ENCODE measurements at places on chromosomes 4 and X.
A peak's percentile ranks its signal among the peaks of the same experiment; 100 is the strongest.

DNA sequence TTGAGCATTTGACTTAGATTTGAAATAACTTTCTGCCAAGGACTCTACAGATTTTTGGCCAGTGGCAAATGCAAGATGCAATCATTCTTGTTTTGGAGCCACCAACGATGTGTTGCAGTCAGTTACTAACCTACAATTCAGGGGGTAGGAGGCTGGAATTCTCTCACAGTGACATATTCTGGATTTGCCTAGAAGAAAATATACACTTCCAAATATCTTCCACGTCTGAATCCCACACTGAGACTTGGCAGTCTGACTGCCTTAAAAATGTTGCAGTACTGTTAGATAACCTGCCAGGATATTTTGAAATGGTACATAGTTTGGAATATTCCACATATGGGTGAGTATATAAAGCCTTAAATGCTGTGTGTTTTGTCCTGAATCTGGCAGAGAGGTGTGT, 27.6 kb upstream of the AGTR2 start:
- DNase-seq: no peak

DNA sequence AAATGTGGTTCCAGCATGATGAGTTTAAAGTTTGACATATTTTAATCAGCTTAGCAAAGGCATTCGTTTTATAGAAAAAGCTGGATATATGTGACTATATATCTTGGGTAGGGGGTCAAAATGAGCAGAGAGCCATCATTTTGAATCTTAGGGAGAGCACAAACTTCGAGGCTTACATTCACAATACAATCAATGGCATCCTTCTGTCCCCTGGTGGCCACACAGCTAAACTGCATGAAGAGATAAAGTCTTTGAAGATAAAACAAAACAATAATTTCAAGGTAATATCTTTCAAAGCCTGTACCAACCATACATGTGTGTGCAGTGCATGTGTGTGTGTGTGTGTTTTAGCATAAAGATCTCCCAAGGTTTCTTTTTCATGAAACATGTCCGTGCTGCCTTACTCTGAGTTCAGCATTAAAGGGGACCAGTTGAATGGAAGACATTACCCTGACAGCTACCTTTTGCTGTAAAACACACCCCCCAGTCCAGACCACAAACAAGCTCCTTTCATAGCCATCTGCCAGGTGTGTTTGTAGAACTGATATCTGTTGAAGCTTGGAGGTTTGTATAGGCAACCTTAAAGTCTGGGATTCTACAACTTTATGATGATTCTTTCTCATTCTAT, 22.0 kb downstream of the DYNLT3 start:
- peak; percentile 73 for DNase-seq

- no peak for DNase-seq
Measured at GRCh38 chr4:188412499-188412898, 273.3 kb downstream of the TRIML1 start.

DNA sequence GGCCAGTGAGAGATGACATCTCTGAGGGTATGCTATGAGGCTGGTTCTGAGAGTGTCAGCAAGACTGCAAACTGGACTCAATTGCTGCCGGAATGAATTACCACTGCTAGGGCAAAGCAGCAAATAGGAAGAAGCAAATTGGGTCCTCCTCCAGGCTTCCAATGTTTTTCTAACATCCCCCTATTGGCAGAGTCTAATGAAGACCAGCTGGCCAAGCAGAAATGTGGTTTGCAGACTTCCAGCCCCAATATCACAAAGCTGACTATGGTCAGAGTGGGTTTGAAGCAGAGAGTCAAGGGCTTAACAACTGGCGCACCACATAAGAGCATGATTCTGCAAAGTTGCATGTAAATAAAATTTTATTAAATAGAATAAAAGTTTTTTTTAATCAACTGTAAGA, 225.4 kb upstream of the GLRA2 start:
- no peak for DNase-seq

GRCh38 chr4:168221301-168221700, 97.3 kb downstream of the DDX60 start:
- DNase-seq: no peak

DNA sequence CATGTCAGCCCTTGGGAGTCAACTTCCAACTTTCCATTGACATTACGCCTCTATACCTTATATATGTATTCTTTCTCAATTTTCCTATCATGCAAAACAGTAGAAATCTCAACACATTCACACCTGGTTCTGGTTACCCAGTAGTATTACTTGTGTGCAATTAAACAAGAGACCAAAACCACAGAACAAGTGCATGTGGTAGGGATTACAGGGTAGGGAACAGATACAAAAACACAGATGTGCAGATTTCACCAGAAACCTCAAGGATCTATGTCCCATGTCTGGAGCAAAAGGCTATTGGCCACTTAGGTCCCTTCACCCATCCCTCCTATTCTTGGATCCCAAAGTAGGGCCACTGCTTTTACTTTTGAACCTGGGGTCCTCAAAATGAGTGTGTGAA, 143.6 kb upstream of the ZCCHC13 start:
- DNase-seq: no peak

- DNase-seq: no peak
Measured at GRCh38 chrX:124280294-124280902, 52.1 kb upstream of the TEX13D start.

DNA sequence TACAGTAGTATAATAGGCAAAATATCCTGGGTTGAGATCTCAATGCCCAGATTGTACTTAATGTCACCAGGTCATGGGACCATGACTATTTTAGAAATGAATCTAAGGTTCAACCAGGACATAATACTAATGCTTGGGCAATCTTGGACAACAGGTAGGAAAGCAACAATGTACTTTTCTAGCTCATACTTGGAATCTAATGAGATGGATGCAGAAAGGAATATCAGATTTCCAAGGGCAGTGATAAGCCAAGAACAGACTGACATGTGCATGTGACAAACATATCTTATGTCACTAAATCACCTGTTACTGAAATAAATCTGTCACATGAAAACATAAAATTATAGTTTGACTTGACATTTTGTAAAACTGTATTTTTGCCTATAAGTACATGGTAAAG, 51.1 kb downstream of the RPS6KA3 start:
- DNase-seq: no peak

DNA sequence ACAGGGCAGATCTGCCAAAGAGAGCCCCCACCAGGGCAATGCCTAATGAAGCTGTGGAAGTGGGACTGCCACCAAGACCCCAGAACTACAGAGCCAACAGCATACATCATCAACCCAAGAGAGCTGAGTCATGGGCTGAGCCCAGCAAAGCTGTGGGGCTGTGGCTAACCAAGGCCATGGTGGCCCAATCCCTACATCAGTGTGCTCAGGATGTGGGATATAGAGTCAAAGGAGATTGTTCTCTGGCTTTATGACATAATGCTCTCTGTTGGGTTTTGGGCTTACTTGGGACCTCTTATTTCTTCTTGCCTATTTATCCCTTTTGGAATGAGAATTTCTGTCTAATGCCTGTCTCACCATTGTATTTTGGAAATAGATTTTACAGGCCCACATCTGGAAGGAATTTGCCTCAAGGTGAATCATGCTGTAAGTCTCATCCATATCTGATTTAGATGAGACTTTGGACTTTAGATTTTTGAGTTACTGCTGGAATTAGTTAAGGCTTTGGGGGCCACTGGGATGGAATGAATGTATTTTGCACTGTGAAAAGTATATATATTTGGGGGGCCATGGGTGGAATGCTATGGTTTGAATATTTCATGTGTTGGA, 5.4 kb upstream of the PRDM5 start:
- no peak for DNase-seq

DNA sequence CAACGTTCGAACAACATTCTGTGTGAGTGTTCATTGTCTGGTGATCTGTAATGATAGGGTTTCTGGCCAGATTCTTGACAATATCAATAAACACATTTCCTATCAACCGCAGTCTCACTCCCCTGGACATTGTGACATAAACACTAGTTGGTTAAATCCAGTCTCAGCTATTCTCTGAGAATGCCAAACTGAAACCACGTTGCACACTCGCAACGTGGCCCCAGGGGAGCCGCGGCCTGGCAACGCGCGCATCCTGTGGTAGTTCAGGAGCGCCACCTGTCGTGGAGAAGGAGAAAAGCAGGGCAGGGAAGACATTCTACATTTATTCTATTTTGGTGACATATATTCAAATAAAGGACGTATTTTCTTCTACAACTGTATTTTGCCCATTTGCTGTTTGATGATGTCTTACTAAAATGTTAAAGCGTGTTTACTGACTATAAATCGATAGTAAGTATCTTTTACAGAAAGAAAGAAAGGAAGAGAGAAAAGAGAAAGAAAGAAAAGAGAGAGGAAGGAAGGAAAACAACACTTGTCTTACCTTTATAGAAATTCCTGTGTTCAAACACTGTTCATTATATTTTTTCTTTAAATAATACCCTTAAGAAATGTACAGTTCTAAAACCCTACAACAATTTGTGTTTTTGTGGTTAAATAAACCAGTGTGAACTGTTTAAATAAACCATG, 738.3 kb upstream of the FRG1 start:
- DNase-seq: peak; percentile 79

DNA sequence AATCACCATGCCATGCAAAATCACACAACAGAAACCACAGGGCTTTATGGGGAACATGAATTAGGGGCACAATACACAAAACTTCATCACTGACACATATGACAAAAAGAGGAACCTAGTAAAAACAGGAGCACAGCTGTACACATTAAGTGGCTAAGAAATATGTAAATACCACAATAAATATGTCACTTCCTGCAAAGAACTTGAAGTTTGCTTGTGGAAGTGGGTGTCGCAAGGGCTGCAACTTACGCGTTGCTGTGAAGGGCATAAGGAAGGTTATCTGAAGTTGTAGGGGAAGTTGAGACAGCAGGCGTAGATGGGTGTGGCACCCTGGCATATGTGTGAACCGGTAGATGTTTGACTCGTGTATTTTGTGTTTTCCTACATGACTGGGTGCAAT, 42.4 kb downstream of the CLCN4 start:
- peak; percentile 93 for DNase-seq

DNA sequence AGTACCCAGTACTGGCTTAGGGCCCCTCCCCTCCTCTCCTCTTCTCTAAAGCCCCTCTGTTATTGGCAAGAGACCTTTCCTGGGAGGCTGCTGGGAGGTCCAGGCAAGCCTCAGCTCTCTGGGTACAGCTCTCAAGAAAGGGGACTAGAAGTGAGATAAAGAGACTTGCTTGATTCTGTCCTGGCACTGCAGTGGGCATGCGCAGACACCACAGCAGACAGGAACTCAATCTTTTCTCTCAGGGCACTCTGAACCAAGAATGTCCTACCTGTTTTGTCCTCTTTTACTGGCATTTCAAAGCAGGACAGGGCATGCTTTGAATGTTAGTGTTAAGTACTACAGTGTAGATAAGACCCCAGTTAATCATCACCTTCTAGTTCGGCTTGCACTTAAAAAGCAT, 74.9 kb downstream of the NYX start:
- no peak for DNase-seq

GRCh38 chr4:110250023-110250387, 51.6 kb upstream of the ELOVL6 start:
- DNase-seq: no peak

DNA sequence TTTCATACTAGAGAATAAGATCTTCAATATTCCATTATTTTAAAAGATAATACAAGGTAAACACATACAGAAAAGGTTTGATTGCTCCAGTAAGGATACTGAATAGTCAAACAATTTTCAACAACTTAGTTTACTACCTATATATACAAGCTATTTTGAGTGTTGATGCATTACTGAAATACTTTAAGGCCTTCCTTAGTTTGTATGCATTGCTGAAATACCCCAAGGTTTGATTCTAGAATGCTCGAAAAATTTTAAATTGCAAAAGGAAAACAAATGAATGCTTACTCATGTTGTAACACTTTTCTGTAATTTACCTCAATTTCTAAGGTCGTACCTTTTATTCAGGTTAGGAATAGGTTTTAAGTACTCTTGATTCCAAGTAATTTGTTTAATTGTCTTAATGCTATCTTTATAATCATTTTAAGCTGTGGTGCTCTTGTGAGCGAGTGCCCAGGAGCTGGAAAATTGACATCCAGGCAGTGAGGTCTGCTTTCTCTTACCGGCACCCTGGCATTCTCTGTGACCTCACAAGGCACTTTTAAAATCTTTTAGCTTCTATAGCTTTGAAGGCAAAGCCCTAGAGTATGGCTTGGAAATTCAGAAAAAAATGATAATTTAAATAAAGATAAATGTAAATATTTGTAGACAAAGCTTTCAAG, 114.0 kb downstream of the BMPR1B start:
- no peak for DNase-seq

GRCh38 chrX:69027181-69028005, 137.9 kb downstream of the PJA1 start:
- DNase-seq: no peak

- no peak for DNase-seq
Measured at GRCh38 chr4:10083331-10083771, 33.2 kb downstream of the WDR1 start.

All from NB4 (cell line).